CMK (cell line): ENCODE measurements at places on chromosomes 6 and 20.

DNA sequence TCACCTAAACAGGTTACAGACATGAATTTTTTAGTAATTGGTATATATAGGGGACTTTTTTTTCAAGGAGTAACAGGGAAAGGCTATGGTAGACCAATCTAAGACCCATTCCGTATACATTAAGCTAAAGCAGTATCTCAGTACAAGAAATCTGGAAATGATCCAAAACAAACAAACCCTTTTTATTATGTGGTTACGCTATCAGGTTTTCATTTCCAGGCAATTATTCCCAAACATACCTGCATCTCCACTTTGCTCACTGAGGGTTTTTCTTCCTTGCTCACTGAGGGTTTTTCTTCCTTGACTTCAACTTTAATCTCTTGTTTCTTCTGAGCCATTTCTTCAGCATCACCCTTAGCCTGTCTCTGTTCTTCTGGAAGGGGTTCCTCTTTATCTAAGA, 107.3 kb downstream of the EPB41L2 start:
- no peak for DNase-seq

DNA sequence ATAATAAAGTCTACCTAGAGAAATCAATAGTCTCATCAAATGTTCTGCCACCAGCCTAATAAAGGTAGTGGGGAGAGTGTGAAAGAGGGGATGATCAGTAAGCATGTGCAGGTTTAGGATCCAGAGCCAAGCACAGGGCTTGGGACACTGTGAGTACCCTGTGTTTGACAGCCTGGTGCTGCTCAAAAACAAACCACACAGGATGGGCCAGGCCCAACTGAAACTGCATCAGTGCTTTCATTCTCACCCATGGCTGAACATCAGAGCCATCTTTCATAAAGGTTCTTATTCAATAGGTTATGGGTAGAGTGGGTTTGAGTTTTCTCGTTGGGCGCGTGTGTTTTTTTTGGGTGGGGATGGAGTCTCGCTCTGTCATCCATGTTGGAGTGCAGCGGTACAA, 87.3 kb upstream of the NHSL1 start:
- DNase-seq = no peak

GRCh38 chr20:53579581-53580375, 13.9 kb downstream of the ZNF217 start:
- DNase-seq = no peak

GRCh38 chr6:87277123-87277522, 45.3 kb upstream of the SMIM8 start:
- no peak for DNase-seq

DNA sequence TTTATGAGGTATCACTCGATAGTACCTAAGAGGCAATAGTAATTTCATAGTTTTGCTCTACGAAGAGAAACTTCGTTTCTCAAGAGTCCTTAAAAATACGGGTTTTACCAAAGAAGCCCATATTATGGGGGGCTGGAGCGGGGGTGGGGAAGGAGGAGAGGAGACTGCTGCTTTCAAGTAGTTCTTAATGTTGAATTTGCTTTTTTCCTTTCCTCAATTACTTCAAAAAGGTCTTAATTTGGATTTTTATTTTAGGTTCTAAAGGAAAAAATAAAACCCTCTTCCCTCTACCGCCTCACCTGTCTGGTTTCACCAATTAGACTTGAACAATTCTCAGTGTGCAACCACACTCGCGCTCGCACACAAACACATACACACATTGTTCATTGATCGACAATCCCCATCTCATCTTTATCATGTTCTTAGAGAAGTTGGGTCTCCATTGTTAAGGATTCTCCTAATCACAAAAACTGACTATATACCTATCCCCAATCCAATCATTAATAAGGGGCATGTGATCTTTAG, 97.2 kb downstream of the HFE start:
- DNase-seq = no peak
